ENCODE measurements at places on chromosomes 6 and 20. TPM values are rescaled to one million over a fixed set of nuclear protein-coding genes. Genes with fewer than 3 reads are reported as not detected.
A peak's percentile ranks its signal among the peaks of the same experiment; 100 is the strongest.

DNA sequence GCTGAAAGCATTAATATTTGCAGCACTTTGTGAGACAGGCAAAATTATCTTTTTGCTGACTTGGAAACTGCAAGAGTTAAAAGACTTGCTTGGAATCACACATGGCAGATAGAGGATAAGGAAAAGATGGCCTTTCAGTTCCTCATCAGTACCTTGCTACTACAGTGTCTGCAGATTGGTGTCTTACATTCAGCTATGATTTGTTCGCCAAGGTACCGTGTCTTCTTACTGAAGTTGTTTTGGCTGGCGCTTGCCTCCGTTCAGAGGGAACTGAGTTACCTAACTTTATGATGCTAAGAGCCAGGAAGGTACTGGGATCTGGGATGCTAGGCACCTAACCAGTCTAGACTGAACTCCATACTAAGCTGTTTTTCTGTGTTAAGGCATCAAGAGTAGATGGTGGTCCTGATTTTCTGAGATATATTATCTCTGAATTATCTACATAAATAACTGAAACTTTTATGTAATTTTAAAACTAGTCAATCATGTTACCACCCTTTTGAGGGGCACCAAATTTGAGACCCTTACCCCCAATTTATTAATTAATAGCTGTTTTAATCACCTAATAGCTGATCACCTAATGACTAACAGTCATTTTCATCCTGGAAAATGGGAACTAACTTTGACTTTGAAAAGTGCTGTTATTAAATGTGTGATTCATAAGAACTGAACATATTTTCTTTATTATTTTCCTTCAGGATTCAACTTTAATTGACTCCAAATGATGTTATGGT is 2.5 kb downstream of the WTAP start:
- H3K36me3 ChIP-seq: no peaks in the 10 kb centered on the region
- H3K27me3 ChIP-seq: no peaks in the 10 kb centered on the region
- H3K27ac ChIP-seq: no peak overlapping the region
- no peaks in the 10 kb centered on the region for H3K4me1 ChIP-seq
- DNase-seq: no peak
- H3K4me3 ChIP-seq: no peak overlapping the region

The SLC12A5 gene
- not detected for total RNA-seq

The HEY2 gene
- 2.2 TPM for total RNA-seq

DNA sequence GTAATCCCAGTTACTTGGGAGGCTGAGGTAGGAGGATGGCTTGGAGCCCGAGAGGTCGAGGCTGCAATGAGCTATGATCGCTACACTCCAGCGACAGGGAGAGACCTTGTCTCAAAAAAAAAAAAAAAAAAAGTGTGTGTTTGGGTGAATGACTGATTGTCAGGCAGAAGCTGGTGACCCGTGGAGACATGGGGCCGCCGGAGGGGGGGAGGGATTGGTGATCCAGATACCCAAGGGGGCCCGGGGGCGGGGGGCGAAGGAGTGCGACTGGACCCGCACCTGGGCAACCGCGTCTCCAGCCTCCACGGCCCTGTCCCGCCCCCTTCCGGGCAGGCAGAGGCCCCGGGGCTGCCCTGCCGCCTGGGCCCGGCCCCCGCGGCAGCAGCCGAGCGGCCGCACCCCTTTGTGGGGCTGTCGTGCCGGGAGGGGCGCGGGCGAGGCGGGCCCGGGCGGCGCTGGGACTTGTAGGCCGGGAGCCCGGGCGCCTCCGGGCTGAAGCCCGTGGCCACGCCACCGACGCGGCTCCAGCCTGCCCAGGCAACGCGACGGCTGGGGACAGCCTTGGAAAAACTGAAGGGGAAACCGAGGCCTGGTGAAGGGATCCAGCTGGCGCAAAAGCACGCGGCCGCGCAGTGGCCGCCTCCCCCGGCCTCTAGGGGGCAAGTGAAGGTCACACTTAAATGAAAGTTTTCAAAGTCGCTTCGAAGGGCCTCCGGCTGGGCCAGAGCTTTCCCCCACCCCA is 2.1 kb upstream of the RBM38 start:
- no peaks in the 10 kb centered on the region for H3K36me3 ChIP-seq
- H3K27me3 ChIP-seq: no peaks in the 10 kb centered on the region
- H3K4me1 ChIP-seq: no peaks in the 10 kb centered on the region

- H3K4me3 ChIP-seq: no peak overlapping the region
- H3K36me3 ChIP-seq: peaks cover 2% of the 10 kb centered on the region
- H3K27ac ChIP-seq: no peak overlapping the region
These were observed 10.6 kb downstream of the ACSS2 start for GRCh38 chr20:34887023-34887422.

DNA sequence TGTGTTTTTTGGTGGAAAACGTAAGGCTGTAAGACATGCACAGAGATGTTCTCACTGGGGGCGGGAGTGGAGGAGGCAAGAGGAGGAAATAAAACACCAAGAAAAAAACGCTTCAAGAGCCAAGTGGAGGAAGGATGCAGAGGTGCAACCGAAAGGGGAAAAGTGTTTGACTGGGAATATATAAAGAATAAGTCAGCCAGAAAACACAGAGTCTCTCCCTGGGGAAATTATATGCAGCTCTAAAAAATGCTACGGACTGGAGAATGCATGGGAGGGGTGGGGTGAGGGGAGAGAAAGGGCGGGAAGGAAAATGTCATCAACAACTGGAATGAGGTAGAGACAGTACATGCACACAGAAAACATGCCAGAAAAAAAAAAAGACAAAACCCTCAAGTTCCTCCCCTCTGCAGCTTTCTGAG is 133.5 kb downstream of the SCML4 start:
- H3K4me1 ChIP-seq: no peaks in the 10 kb centered on the region
- no peak for DNase-seq
- H3K36me3 ChIP-seq: no peaks in the 10 kb centered on the region

- no peaks in the 10 kb centered on the region for H3K27me3 ChIP-seq
- DNase-seq: no peak
- H3K36me3 ChIP-seq: no peaks in the 10 kb centered on the region
- no peaks in the 10 kb centered on the region for H3K4me1 ChIP-seq
These were observed 46.1 kb downstream of the PRDM1 start for GRCh38 chr6:106132153-106132698.

DNA sequence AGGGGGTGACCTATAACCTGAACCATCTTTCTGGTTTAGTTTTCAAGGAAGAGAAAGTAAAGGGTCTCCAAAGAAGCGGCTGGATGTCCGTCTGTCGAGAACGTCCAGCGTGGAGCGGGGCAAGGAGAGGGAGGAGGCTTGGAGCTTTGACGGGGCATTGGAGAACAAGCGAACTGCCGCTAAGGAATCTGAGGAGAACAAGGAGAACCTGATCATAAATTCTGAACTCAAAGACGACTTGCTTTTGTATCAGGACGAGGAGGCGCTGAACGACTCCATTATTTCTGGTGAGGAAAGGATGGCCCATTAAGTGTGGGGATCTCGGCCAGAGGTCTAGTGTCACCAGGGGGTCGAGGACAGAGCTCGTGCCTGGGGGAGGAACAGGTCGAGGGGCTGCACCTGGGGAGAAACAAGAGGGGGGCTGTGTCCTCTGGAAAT is 159.2 kb downstream of the SYCP2 start:
- peak; percentile 19 for DNase-seq
- H3K4me3 ChIP-seq: no peak overlapping the region
- no peaks in the 10 kb centered on the region for H3K4me1 ChIP-seq
- no peaks in the 10 kb centered on the region for H3K27me3 ChIP-seq
- no peak overlapping the region for H3K27ac ChIP-seq

The NOX3 gene
- total RNA-seq: not detected

DNA sequence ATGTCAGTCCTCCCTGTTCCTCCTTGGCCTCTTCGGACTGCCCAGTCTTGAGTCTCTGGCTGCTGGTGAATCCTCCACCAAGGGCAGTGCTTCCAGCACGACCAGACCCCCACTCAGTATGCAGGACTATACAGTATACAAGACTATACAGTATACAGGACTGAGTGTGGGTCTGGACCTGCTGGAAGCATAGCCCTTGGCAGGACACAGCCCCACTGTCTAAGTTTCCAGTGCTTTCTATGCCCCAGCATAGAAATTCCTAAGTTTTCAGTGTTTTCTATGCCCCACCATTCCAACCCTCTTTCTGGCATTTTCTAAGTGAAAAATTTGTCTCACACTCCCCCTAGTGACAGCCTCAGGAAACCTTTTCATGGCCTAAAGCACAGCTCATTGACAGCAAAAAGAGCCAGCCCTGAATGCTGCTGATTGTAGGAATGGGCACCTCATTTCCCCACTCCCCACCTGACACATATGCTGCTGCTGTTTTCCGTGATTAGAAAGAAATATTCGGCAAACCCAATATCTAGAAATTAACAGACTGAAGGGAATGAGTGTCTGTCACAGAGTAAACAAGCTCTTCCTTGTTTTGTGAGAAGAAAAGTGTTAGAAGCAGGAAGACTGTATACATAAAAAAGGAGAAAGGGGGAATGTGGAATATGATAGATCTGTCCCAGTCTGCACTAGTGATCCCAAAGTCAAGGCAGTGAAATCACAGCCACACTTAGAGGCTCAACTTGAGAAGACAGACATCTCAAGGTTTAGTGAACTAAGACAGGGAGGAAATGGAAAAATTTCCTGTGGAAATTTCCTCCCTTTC is 206.9 kb downstream of the IBTK start:
- no peaks in the 10 kb centered on the region for H3K27me3 ChIP-seq
- no peak overlapping the region for H3K27ac ChIP-seq
- no peaks in the 10 kb centered on the region for H3K36me3 ChIP-seq
- DNase-seq: no peak

The C6orf141 gene
- 0.46 TPM for total RNA-seq

Data from right lobe of liver (tissue), 6 donors.